NCI-H345 (cell line): ENCODE measurements at places on chromosomes 4 and X.

- no peak for DNase-seq
Observed at GRCh38 chr4:15481961-15482745, 12.5 kb downstream of the CC2D2A start.

DNA sequence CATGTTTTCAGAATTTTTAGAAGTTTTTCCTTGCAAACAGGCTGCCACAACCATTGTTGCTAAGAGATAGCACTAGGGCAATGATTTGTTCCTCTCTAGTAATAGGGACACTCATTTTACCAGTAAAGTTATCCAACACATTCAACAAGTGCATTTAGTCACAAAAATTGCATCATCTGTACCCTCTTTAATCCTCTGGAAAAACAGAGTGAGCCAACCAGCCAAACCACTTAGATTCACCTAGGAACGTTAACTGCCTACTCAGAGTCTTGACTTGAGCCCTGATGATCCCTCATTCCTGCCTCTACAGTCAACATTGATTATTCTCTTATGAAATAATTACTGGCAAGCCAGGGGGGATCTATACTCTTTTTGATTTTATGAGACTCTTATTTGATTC lies 17.0 kb upstream of the ADGRA3 start:
- DNase-seq, result no peak

DNA sequence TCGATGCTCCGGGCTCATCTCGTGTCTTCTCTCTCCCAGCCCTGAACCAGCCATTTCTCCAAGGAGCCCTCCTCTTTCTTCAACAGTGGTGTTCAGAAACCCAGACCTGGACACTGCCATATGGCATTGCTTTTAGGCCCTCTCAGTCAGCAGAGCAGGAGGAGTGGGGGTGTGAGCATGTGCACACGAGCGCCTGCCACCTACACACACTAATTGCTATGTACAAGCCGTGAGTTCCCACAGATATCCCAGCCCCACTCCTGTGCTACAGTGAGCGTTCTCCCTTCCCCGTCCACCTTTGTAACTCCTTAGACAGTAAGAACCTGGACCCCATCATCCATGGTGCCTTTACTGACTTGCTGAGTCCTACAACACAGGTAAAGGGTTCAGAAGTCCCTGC lies 53.8 kb downstream of the TNIP2 start:
- no peak for DNase-seq

GRCh38 chrX:10173331-10173900 lies 16.6 kb downstream of the CLCN4 start:
- DNase-seq, result no peak
